ENCODE measurements at places on chromosomes 3 and 15.

DNA sequence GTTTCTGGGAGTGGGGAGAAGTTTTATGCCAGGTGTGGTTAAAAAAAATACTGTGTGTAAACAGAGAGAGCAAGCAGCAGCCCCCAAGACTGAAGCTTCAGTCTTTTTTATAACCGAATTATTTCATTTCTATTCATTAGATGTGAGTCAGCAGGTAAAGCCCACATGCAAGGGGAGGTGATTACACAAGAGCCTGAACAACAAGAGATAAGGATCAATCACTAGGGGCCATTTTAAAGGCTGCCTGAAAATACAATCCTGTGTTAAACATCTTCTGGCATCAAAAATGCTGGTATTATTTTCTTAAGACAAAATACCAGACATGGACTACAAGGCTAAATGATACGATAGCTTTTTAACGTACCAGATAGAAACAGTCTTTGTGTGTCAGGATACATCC lies 217.3 kb downstream of the SUCLG2 start:
- no peak for DNase-seq

DNA sequence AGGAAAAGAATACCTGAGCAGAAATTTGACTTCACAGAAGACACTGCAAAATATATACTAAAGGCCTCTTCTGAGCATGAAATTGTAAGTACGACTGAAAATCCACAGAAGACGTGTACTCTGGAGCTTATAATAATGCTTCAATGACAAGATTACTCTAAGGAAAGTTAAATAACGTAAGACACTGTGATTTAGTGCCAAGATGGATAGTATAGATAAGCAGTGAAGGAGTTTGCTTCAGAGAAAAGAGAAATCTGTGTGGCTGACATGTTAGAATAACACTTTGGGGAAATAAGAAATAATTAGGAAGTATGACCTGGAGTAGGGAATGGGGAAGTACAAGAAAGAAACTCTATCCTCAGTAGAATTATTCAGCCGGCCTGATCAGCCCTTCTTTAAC lies 28.9 kb downstream of the ALDH1A2 start:
- no peak for DNase-seq

GRCh38 chr3:198079771-198080520 lies 119.9 kb downstream of the LMLN start:
- DNase-seq, result peak; percentile 44

DNA sequence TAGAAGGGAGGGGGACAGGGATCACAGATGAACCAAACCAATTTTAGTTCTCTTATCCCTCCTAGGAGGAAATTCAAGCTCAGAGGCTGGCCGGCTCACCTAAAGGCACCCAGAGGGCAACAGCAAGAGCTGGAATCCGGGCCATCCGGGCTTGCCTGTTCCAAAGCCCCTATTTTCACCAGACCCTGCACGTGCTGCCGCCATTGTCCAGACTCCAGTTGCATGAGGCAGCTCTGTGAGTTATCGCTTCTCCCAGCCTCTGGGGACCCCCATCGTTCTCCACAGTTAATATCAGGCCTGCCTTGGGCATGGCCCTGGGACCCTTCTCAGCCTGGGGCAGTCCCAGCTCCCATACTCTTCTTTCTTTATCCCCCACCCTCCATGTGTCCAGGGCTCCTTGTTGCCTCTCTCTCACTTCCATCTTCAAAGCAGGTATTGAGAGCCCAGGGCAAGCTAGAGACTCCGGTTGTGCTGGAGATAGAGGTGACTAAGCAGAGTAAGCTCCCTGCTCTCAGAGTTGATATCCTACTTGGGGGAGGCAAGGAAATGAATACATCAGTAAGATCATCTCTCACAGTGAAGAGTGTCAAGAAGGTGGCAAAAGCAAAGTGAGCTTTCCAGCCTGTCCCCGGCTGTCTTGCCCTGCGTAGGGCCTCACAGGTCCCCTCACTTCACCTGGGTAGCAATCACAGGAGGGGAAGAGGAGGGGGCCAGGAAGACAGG lies 322.8 kb downstream of the UACA start:
- no peak for DNase-seq

DNA sequence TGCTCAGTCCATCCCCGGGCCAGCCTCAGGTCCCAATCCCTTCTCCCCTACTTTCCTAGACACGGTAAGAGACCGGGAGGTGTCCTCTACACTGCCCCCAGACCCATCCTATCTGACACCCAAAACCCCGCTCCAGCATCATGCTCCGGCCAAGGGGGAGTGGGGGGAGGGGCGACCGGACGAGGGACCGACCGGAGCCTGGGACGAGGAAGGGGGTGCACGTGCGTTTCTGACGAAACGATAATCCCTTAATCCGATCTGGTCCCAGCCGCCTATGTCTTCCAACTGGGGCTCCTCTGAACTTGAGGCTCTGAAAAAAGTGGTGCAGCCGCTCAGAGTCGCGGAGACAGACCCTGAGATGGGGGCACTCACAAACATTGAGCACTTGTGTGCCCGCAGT lies 494 bp downstream of the CPLX3 start:
- DNase-seq, result no peak

- no peak for DNase-seq
Observed at GRCh38 chr3:130779486-130779885, 32.9 kb upstream of the PIK3R4 start.

GRCh38 chr15:35507932-35508638 lies 37.9 kb downstream of the DPH6 start:
- peak; percentile 18 for DNase-seq

DNA sequence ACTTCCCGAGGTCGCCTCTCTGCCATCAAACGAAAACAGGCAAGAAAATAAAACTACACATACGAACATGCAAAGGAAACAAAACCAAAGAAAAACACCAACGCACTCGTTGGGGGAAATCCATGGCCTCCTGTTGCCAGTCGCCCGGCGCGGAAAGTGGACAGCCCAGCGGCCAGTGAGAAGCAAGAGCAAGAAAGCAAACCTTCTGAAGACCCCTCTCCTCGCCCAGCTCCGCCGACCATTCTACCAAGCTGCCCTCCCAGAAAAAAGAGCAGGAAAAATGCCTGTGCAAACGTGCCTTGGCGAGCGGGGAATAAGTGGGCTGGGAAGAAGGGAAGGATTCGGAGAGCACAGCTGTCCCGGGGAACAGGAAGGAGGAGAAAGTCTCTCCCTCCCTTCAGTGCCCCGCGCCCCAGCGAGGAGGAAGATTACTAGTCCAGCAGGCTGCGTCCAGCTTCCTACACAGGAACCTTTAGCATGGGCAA lies 802 bp upstream of the NECTIN3 start:
- peak; percentile 34 for DNase-seq

DNA sequence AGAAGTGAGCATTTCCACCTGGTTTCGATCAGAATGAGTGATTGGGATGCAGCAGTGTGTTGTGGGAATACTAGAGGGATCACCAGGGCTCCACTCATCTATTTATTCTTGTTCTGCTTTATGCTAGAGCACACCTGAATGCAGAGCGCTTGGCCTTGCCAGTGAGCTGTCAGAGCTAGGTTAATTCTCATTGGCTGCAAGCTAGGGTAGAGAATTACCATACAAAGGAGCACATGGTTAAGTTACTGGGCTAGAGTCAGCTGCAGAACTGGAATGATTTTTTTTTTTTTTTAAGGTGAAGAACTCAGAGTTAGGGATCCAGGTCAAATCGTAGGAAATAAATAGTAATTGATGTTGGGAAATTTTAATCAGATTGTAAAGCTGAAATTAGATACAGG lies 8.8 kb downstream of the EIF2AK4 start:
- DNase-seq, result no peak

DNA sequence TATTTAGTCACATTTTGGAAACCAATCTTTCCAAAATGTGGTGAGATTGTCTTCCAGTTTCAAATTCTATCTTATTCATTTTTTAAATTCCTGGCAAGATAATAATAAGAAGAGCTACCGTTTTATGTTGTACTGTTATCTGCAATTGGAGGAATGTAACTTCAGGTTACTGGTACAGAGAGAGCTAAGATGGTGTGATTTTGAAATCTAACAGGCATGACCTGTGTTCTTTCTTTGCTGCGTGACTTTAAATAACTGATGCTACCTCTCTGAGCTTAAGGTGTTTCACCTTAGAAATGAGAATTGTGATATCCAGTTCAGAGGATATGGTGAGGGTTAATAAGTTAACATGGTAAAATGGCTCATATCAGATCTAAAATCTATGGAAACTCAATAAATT lies 21.7 kb downstream of the CADM2 start:
- no peak for DNase-seq

DNA sequence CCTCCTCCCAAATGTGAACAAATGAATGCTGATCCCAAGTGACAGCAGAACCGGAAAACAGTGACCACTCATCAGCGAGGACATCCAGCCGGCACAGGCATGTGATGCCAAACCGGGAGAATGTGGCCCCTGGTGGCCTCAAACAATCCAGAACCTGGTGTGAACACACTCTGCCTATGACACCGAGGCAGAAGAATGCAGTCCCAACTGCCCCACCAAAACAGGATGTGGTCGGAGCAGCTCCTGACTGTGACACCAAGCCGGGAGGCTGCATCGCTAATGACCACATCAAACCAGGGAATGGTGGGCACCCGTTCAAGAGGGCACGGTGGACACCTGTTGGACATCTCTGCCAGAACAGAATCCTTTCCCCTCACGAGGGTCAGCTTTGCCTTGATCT lies 15.4 kb downstream of the SCN5A start:
- no peak for DNase-seq

- DNase-seq, result no peak
Observed at GRCh38 chr3:109125902-109126301, 8.0 kb upstream of the MORC1 start.

GRCh38 chr3:185979721-185980121 lies 41.9 kb upstream of the TRA2B start:
- DNase-seq, result no peak

Measured in RWPE1 (cell line).